Kasumi-1 (cell line): ENCODE measurements at places on chromosomes 13 and 19.

DNA sequence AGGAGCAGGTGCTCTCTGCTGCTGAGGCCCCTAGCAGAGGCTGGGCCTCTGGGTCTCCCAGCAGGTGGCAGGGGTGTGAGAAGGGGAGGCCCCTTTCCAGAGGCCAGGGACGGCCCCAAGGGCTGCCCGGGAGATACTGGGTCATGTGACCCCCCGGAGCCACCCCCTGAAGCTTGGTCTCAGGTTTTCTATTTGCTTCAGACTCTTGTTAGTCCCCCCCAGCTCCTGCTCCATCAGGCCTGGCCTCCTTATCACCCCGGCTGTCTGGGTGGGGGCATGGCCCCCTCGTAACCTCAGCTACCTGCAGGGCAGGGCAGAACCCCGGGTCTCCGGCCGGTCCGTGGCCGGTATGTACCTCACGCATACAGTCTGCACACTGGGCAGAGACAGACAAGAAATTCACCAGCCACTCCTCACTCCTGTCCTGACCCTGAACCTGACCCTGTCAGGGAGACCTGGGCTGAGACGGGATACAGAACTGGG lies 13.2 kb upstream of the TCF3 start:
- no peak for DNase-seq

DNA sequence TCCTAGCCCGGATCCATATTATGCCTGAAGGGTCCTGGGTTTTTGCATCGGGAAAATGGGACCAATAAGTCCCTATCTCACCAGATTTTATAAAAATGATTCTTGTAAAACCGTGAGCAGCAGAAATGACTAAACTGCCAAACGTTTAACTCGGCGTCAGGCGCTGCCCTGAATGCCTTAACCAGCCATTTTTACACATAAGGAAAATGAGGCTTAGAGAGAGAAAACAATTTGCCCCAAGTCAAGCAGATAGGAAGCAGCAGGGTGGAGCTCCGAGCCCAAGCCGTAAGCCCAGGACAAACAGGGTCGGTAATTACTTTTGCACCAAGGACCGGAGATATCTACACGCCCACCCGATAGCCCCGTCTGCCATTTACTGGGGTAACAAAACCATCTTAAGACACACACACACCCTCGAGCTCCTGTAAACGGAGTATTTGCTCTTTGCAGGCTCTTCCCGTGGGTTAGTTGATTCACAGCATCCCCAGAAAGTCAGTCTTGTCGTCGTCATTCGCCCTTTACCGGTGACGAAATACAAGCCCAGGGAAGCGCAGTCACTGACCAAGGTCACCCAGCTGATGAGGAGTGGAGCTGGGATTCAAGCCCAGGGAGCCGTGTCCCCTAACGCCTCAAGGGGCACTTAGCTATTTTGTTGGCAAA lies 16.0 kb upstream of the MRI1 start:
- no peak for DNase-seq

GRCh38 chr19:39843919-39844793 lies 2.0 kb downstream of the FBL start:
- peak; percentile 84 for DNase-seq

DNA sequence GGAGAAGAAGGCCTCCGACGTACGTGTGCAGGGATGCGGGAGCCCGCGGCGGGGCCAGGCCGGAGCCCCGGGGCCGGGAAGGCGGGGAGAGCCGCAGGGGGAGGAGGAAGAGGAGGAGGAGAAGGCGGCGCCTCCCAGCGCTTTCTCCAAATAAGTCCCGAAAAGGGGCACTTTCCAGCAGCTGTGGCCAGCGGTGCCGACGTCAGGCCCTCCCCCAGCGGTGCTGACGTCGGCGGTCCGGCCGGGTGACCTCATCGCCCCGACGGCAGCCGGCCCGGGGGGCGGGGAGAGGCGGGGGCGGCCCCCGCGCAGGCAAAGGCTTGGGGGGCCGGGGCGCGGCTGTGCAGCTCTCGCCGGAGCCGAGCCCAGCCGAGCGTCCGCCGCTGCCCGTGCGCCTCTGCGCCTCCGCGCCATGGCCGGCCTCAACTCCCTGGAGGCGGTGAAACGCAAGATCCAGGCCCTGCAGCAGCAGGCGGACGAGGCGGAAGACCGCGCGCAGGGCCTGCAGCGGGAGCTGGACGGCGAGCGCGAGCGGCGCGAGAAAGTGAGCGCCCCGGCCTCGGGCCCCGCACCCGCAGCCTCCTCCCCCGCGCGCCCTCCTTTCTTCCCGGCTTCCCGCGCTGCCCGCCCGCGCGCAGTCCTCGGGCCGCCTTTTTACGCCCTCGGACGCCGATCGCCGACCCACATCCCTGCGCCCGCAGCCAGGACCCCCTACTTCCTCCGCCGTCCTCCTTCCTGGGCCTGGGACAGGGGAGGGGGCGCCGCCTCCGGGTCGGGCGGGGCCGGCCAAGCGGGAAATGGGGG lies at the start of gene TPM4:
TSS of gene TPM4 (plus strand) at position 342 of the 804 bp plus-strand sequence. CDS start at position 413, 71 bp downstream.
- DNase-seq = peak; percentile 88

- DNase-seq = no peak
Measured at GRCh38 chr13:113802761-113803160, 43.7 kb downstream of the TMEM255B start.

DNA sequence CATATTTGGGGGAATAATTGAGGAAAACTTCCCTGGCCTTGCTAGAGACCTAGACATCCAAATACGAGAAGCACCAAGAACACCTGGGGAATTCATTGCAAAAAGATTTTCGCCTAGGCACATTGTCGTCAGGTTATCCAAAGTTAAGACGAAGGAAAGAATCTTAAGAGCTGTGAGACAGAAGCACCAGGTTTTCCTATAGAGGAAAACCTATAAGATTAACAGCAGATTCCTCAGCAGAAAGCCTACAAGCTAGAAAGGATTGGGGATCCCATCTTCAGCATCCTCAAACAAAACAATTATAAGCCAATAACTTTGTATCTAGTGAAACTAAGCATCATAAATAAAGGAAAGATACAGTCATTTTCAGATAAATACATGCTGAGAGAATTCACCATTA lies 114.9 kb downstream of the PIBF1 start:
- DNase-seq = no peak

GRCh38 chr19:843180-843835 lies 2.5 kb downstream of the PRTN3 start:
- DNase-seq = no peak
